HFFc6 (cell line): ENCODE measurements at places on chromosomes 2 and 18.
A peak's percentile ranks its signal among the peaks of the same experiment; 100 is the strongest.

DNA sequence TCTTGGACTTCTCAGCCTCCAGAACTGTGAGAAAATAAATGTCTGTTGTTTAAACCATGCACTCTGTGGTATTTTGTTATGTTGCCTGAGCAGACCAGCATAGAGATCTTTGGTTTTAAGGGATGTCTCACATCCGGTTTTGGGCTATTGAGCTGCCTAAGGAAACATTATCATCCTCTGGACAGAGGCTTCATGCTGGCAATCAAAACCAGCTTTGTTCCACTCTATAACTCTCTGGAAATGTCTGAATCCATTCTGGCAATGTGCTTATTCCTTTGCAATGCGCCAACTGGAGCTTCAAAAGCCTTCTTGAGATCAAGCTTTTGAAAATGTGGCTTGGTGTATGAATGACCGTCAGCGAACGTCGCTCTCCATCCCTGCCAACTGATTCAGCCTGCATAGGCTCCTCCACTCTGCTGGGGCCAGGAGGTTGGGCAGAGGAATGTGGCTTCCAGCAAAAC is 183.6 kb upstream of the MGAT5 start:
- DNase-seq, result peak; percentile 45

GRCh38 chr2:109028277-109028676 is 39.3 kb upstream of the EDAR start:
- no peak for DNase-seq

- no peak for DNase-seq
These were observed 50.4 kb downstream of the AP1S3 start for GRCh38 chr2:223786943-223787342.

- DNase-seq, result no peak
These were observed 112.1 kb downstream of the RBMS1 start for GRCh38 chr2:160381425-160381951.
